ENCODE measurements at places on chromosomes 2 and 18.

DNA sequence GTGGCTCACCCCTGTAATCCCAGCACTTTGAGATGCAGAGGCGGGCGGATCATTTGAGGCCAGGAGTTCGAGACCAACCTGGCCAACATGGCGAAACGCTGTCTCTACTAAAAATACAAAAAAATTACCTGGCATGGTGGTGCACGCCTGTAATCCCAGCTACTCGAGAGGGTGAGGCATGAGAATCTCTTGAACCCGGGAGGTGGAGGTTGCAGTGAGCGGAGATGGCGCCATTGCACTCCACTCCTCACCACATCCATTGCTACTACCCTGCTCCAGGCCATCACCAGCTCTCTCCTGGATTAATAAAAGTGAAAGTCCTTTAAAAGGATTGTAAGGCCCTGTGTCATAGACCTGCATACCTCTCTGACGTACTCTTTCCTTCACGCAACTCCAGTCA, 1.2 kb downstream of the RMP24 start:
- DNase-seq: no peak

- DNase-seq: no peak
Observed at GRCh38 chr2:37617119-37617892, 54.1 kb downstream of the CDC42EP3 start.

DNA sequence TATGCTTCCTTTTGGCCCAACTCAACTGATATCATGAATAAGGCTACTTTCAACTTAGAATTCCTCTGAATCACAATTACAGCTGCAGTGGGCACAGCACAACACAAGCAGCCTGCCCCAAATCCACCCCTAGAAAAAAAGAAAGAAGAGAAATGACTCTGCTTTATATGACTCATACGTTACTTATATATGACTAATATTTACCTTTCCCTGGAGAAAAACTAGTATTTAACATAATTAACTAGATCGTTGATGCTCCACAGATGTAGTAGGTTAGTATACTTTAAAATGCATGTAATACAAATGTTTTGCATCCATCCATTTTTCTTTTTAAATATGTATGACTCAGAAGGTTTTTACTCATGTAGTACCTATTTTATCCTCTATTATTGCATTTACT, 133.3 kb upstream of the UNC80 start:
- DNase-seq: no peak

GRCh38 chr2:181396256-181397123, 60.7 kb upstream of the ITGA4 start:
- DNase-seq: peak; percentile 17

GRCh38 chr2:88810017-88810416, 118.5 kb downstream of the RPIA start:
- no peak for DNase-seq

DNA sequence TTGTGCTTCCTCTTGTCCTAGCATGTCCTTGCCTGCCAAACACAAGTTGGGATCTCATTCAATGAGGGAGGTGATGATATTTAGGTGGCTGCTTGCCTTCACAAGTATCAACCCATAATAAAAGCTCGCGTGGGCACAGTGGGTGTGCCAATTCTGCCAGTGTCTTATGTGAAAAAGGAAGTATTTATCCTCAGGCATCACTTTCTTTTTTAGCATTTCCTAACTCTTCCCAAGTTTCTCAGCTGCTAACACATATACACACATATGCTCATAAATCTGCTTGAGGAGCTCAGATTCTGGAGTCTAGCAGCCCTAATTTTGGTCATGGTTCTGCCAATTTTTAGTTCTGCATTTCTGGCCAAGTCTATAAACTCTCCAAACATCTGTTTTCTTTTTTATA, 319.5 kb upstream of the HNMT start:
- no peak for DNase-seq

GRCh38 chr2:133405252-133405651, 163.0 kb downstream of the NCKAP5 start:
- DNase-seq: no peak

DNA sequence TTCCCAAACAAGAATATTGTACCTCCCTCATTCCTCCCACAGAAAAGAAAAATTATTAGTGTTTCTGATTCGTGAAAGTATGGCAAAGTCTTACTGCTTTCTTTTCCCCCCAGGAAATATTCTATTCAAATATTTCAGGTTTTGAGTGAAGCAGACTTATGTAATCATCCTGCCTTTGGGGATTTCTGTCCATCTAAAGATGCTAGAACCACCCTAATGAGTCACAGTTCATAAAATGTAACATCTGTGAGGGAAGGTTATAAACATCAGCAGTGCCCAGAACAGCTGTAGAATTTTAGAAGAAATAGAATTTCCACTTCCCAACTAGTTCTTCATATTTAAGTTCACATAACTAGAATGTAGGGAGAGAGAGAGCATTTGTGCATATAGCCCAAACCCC, 39.0 kb downstream of the EEF1B2 start:
- DNase-seq: peak; percentile 46

DNA sequence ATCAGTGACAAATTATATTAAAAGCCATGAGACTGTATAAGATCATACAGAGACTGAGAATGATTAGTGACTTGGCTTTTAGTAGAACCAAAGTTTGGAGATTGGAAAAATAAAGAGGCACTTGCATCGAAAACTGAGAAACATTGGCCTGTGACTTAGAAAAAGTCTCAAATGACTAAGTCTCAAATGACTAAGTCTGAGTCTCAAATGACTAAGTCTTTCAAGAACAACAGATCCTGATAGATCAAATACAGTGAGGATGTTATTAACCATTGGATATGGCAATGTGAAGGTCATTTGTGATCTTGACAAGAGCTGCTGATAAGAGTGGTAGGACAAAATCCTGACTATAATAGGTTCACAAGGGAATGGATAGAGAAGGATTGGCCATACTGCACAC, 135.5 kb upstream of the FANCL start:
- DNase-seq: no peak

GRCh38 chr2:157413326-157414035, 30.4 kb downstream of the CYTIP start:
- DNase-seq: no peak

DNA sequence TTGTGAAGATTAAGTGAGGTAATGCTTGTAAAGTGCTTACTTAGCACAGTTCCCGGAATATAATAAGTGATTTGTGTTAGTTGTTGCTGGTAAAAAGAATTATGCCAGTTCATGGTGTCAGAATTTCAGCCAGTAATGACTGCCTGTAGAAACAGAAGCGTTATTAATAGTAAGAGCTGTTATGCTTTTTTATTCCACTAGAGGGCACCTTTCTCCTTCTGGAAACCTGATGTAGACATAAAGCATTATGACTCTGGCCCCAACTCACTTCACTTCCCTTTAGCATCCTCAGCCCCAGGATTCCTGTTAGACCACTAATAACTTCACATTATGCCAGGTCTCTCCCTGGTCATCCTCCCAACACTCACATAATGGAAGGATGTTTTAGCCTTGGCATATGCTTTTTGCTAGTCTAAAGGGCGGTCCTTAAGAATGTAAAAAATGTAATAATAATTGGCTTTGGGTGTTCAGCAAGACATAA, 34.9 kb downstream of the C18orf54 start:
- DNase-seq: peak; percentile 32

DNA sequence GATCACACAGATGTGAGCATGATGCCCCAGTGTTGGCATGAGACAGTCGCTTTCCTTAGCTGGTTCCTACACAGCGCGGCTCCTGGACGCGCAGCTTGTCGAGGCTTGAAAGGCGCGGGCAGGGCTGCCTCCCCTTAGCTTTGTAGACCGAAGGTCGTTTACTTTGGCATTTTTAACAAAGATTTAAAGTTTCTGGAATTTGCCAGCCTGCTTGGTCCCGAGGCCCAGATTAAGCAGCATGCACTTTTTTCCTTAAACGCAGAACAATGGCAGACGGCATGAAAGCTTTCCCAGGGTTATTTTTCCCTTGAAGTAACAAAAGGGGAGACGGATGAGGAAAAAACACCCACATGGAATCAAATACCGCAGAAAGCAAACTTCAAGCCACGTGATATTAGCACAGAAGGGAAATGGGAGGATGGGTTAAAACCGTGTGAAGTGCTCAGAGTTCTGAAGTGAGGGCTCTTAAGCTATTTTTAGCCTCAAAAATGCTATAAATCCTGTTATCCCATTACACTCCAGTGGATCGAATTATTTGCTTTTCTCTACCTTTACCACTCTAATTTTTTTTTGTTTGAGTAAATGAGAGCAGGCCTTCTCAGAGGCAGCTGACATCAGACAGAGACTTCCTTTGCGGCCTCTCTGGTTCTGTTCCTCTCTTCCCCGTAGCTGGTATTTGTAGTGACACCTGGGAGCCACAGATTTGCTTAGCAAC, 55.7 kb downstream of the NPAS2 start:
- DNase-seq: no peak
